NCI-H187 treated with DMSO at 0.1 percent for 48 hours (cell line): ENCODE measurements at places on chromosomes 16 and 17.

DNA sequence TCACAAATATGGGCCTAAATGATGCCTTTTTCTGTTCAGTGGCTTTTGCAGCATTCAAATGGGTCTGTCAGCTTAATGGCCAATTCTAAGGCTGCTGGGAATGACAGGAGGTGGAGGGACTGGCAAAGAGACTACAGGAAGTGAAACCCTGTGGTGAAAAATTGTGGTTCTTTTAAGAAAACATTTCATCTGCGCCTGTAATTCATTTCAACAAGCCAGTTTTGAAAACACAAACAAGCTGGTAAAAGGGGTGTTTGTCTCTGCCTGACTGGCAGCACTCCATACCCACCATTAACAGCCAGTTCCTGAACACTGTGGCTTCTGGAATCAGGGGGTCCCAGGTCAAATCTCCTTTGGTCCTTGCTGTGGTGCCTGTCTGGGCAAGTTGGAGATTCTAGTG is 3.6 kb upstream of the KDM8 start:
- DNase-seq: no peak

DNA sequence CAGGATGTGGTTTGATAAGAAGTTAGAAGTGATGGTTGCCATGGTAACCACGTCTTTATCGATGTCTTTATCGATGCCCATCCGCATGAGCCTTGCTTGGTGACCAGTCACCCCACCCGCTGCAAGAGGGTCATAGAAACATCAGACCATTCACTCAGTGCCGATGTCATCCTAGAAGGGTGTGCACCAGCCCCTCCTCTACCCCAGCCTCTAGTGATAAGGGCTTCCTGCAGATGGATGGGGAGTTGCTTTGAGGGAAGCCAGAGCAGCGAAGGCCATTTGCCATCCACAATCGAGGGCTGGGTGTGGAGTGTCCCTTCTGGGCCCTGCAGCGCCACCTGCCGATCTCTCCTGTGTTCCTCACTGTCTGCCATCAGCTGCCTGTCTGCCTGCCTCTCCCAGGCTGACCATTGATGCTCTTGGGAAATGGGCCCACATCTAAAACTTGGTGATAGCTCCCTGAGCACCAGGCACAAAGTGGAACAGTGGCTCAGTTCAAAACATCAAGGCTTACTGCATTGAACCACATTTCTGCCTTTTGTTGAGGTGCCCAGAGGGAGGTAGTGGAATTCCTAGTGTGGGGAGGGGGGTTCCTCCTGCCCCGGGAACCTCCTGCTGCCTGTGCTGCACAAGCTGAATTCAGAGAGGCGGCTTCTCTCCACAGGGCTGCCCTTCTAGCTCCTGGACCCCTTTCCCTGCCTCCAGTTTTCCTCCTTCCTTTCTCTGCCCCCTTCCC is 8.9 kb downstream of the CALB2 start:
- DNase-seq: no peak

DNA sequence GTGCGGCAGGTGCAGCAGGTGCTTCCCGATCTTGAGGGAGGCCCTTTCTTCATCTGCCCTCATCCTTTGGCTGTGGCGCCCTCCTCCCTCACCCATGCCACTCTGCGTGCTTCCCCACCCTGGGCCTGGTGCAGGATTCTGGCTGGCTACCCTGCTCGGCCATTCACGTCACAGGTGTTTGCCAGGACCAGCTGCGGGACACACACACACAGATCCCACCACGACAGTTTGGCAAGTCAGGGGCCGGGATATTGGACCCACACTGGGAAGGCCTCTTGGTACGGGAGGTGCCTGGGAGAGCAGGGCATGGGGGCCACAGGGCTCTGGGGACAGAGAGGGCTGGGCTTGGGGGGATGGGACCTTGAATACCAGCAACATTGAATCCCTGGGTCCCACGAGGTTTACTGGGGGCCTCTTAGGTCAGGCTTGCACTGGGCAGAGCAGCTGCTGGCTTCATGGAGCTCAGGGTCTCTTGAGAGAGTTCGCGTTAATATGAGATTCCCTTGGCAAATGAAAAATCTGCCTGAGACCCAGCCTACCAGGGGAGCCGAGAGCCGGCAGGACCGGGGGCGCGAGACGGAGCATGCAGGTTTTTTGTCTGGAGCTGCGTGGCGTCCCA is 15.1 kb downstream of the ADCY7 start:
- DNase-seq: no peak

- DNase-seq: no peak
Measured at GRCh38 chr16:69073181-69073702, 32.2 kb upstream of the HAS3 start.

GRCh38 chr17:8610558-8610957 is 20.0 kb downstream of the MYH10 start:
- no peak for DNase-seq

GRCh38 chr16:12199524-12199923 is 223.0 kb downstream of the SNX29 start:
- no peak for DNase-seq

DNA sequence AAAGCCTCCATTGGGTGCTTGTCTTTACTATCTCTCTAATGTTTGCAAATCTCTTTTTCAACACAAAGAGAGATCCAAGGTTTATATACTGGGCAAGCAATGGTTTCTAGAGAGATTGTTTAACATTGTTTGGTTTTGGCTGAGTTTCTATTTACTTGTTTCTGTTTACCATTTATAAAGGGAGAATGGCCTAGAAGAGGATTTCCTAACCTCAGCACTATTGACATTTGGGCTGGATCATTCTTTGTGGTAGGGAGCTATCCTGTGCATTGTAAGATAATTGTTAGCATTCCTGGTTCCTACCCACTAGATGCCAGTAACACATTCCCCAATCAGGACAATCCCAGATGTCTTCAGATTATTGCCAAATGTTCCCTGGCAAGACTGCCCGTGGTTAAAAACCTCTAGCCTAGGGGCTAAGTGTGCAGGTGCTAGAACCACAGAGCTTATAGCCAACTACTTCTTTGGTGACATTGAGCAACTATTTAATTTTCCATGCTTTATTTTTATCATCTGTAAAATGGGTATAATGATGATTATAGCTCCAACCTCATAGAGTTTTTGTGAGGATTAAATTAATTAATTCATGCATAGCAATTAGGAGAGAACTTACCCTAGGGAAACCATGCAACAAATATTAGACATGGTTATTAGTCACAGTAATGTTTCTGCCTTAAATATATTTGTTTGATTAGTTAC is 413.9 kb upstream of the MAF start:
- DNase-seq: no peak

DNA sequence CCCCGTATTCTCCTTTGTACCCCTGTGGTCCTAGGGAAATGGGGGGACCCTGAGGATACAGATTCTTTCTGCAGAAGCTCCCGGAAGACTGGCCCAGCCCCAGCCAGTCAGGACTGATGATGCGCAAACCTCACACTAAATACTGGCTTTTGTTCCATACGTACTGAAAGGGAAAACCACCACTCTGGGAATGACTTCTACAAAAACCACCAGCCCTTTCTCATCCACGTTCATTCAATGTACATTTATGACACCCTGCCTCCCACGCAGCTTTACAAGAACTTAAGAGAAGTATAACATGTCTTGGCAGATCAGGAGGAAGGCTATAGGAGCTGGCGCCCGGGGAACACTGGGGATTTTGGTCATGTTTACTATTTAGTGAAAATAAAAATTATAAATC is 70.6 kb downstream of the MARCHF10 start:
- DNase-seq: no peak

DNA sequence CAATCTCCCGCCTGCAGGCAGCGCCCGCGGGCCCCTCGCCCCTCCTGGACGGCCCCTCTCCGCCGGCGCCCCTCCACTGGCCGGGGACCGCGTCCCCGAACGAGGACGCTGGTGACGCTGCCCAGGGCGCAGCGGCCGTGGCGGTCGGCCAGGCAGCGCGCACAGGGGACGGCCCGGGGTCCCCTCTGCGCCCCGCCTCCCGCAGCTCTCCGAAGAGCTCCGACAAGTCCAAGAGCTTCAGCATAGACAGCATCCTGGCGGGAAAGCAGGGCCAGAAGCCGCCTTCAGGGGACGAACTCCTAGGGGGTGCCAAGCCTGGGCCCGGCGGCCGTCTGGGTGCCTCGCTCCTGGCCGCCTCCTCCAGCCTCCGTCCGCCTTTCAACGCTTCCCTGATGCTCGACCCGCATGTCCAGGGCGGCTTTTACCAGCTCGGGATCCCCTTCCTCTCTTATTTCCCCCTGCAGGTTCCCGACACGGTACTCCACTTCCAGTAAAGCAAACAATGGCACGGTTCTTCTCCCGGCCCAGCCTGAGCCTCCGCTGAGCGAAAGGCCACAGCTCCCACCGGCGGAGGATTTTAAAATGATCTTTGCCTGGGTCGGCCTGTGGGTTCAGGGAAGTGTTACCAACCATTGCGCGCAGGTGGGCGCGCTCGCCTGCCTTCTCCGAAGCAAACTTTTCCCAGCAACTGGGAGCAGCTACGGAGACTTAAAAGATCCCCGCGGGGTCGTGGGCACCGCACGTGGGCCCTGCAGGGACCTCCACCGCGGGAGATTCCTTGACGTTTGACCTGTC is 1.1 kb downstream of the FOXL1 start:
- DNase-seq: no peak

GRCh38 chr16:27366687-27367460 is 35.1 kb upstream of the IL21R start:
- no peak for DNase-seq

DNA sequence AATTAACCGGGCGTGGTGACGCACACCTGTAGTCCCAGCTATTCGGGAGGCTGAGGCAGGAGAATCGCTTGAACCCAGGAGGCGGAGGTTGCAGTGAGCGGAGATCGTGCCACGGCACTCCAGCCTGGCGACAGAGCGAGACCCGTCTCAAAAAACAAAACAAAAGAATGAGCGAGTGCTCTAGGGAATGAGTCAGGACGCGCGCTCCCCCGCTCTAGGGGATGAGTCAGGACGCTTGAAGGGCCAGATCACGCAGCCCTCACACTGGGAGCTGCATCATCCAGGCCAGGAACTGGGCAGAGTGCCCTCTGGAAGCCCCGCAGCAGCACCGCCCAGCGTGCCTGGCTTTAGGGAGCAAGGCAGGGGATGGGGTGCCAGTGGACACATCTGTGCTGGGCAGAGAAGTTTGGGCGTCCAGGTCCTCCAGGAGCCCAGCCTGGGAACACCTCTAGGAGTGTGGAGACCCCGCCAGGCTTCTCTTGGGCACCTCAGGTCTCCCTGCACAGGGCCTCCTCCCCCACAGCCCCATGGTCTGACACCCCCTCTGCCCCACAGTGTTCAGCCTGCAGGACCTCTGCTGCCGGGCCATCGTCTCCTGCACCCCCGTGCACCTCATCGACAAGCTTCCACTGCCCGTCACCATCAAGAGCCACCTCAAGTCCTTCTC is 3.9 kb upstream of the WFIKKN1 start:
- no peak for DNase-seq

DNA sequence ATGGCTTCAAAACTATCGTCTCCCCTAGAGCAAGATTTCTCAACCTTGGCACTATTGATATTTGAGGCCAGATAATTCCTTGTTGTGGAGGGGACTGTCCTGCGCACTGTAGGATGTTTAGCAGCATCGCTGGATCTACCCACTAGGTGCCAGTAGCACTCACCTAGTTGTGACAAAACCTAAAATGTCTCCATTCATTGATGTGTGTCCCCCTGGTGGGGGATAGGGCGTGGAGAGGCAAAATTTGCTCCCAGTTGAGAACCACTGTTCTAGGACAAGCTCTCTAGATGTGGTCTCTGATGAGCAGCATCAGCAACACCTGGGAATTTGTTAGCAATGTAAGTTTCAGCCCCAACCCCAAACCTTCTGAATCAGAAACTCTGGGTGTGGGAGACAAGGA is 259.0 kb downstream of the XYLT1 start:
- DNase-seq: no peak

GRCh38 chr16:74862743-74863244 is 88.2 kb upstream of the FA2H start:
- DNase-seq: no peak

DNA sequence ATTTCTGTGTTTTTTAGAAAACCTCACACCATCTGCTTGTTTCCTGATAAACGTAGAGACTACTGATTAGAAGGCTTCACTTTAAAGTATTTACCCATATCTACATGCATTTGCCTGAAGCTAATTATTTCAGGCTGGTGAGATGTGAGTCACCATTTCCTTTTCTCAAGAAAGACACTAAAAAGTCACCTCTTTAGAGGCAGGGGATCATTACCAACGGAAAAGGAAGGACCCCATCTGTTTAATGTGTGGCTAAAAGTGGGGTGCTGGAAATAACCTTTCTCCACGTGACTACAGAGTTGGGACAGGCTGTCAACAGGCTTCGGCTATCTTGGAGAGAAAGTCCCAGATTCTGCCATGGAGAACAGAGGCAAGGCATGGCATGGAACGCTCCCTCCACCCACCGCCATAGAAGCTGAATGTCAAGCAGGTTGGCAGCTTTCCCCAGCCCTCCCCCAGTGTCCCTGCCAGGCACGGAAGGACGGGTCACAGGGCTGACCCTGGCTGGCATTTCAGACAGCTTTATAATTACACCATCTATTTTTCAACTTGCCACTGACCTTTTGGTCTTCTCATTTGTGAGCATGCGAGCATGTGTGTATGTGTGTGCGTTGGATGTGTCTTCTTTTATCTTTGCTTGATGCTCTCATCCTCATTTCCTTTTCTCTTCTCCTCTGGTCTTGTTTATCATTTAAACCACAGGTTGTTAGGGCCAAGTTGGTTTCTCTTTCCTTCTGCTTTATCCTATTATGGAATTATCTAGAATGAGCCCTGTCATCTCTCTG is 157.0 kb downstream of the CPPED1 start:
- DNase-seq: no peak

GRCh38 chr17:49456183-49456965 is 38.7 kb upstream of the NGFR start:
- no peak for DNase-seq

DNA sequence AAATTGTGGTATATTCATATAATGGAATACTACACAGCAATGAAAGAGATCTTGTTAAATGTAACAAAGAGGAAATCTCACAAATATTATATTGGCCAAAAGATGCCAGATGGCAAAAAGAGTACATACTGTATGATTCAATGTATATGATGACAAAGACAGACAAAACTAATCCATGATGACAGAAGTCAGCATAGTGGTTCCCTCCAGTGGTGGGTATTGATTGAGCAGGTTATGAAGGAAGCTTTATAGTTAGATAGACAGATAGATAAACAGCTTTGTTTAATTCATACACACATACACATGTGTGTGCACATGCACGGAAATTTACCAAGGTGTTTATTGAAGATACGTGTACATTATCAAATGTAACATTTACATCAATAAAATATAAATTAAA is 74.4 kb upstream of the SMIM36 start:
- DNase-seq: no peak

- no peak for DNase-seq
Measured at GRCh38 chr16:88023786-88024185, 72.6 kb downstream of the BANP start.

- DNase-seq: no peak
Measured at GRCh38 chr16:78563905-78564304, 464.5 kb downstream of the WWOX start.
